HFF-Myc (cell line): ENCODE measurements at places on chromosomes 1 and 21.

GRCh38 chr1:211642870-211643269, 32.6 kb downstream of the NEK2 start:
- no peak for DNase-seq

DNA sequence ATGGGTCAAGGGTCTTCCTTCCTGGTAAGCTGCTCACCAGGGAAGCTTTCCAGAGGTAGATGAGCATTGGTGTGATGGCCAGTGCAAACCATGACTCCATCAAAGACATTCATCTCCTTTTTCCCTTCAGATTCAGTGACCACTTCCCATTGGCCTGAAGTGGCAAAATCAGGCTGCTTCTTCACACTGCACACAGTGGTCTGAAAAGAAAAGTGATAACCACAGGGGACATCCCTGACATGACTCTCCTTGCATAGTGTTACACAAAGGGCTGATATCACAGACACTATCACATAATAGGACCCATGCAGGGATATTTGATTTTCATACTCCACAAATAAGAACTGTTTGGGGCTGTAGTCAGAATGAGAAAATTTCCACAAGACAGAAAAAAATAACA, 11.9 kb downstream of the FMO5 start:
- no peak for DNase-seq

DNA sequence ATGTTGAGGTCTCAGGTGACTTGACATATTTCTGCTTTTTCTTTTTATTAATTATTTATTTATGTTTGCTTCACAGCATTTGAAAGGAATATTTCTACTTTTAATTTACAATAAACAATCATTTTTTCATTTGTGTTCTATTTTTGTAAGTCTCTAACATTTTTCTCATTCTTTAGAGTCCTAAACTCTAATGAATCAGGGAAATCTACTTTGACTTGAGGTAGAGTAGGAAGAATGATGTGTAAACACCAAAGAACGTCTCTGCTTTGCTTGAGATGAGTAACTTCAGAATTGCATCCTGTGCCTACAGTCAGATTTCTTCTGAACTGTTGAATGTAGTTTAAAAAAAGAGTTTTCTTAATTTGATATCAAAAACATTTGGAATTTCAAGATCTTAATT, 65.2 kb downstream of the CNST start:
- DNase-seq = no peak

- no peak for DNase-seq
Measured at GRCh38 chr1:177568622-177569021, 397.9 kb downstream of the BRINP2 start.

DNA sequence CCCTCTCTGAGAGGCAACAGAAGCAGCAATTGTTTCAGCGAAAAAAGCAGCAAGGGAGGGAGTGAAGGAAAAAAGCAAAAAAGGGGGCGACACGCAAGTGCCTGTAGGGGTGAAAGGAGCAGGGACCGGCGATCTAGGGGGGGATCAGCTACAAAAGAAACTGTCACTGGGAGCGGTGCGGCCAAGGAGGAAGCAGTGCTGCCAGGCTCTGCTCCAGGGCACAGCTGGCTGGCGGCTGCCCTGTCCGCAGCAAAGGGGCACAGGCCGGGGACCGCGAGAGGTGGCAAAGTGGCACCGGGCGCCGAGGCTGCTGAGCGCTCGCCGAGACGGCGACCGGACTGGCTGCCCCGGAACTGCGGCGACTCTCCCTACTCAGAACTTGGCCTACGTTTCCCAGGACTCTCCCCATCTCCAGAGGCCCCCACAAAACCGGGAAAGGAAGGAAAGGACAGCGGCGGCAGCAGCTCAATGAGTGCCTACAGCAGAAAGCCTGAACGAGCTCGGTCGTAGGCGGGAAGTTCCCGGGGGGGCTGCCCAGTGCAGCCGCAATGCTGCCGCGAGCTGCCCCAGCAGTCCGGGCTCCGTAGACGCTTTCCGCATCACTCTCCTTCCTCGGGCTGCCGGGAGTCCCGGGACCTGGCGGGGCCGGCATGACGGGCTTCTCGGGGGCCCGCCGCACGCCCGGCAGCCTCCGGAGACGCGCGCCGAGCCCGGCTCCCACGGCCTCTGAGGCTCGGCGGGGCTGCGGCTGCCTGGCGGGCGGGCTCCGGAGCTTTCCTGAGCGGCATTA, 1.0 kb upstream of the CDKN2C start:
- no peak for DNase-seq

DNA sequence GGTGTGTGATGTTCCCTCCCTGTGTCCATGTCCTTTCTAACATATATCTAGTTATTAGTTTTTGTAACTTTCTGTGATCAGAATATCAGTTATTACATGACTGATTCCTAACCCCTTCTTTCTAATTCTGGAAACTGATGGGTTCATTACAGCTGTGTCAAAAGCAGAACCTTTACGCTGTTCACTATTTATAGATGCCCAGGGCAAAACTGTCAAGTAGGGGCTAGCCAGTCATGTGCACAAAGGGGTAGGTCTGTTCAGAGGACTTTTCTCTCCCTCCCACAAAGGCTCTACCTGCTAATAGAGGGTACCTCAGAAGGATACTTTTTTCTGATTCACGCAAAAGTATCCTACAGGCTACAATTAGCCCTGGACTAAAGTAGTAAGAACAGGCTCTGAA, 79.2 kb downstream of the NRDC start:
- no peak for DNase-seq

- peak; percentile 30 for DNase-seq
Measured at GRCh38 chr1:79633456-79633855, 626.9 kb upstream of the ADGRL4 start.

DNA sequence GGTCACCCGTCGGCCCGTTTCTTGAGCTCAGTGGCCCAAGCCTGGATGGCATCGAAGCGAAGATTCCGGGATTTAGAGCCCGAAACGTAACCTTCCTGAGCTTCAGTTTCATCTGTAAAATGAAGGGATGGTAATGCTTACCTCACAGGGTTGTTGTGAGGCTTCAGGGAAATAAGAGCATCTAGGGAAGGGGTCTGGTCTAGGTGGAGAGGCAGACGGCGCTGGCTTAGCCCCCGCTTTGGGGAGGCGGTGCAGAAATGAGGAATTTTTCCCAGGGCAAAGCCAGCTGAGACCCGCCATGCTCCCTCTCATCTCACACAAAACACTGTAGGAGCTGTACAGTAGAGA, 717 bp upstream of the MYCL start:
- DNase-seq = no peak
